ENCODE measurements at places on chromosomes 3 and 15. TPM values are rescaled to one million over a fixed set of nuclear protein-coding genes. Genes with fewer than 3 reads are reported as not detected.

Gene MINAR1
- total RNA-seq = 41.8 TPM

Gene OR5K2
- not detected for total RNA-seq

Gene AADACL2
- total RNA-seq = not detected

Gene ROBO2
- total RNA-seq = 411 TPM
